HCEC 1CT (cell line): ENCODE measurements at places on chromosomes 7 and 10.

GRCh38 chr7:7212612-7213011, 30.3 kb downstream of the C1GALT1 start:
- DNase-seq = peak; percentile 34

DNA sequence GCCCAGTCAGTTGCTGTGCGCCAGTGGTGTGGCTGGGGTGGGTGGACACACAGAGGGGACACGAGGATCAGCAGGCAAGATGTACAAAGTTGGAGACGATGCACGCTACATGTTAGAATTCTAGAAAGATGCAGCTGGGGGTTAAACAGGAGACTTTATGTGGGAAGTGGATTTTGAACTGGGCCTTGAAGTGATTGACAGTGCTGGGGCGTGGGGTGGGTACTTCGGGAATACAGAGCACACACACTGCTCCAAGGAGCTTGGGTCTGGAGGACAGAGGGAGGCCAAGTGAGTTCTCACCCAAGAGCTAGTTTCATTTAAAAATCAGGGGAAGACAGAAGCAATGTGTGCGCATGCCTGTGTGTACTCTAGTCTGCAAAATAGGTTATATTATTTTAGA, 87.1 kb downstream of the CREM start:
- no peak for DNase-seq

GRCh38 chr10:85067955-85068354, 739.6 kb downstream of the CCSER2 start:
- no peak for DNase-seq

- no peak for DNase-seq
Observed at GRCh38 chr10:43904844-43905243, 256.2 kb upstream of the ZNF32 start.

GRCh38 chr7:141698247-141699015, 3.5 kb downstream of the DENND11 start:
- no peak for DNase-seq

DNA sequence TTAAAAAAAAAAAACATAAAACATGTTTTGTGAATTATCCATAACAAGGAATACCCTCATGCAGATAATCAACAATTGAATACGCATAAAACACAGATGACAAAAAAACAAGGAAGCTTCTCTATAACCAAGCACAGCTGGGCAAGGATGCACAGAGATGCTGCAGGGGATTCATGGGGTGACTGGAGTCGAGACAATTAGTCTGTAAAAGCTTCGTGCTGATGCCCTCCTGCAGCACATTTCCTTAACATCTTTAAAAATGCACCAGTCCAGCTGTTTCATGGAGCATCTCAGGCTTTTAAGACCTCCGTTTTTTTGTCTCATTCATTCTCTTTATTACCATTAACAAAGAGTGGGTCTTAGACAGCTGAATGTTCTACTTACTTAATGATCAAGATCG, 794.0 kb upstream of the C7orf33 start:
- DNase-seq = no peak

GRCh38 chr7:137120690-137121089, 222.8 kb downstream of the PTN start:
- no peak for DNase-seq

DNA sequence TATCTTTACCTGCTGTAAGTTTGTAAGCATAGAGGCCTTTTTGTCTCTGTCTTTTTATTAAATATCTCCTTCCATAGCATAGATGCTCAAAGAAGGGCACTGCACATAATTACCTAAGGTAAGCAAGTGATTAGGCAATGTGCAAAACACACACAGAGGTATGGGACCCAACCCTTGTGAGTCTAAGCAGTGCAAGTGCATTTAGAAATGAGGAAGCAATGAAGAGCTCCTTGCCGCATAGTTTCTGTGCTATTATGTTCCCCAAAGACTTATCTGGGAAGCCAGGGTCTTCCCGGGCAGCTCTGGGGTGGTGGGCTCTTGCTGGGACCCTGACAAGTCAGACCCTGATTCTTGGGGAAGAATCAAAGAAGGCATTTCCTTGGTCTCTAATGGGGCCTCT, 13.5 kb upstream of the MGAM2 start:
- DNase-seq = no peak

GRCh38 chr10:98321186-98321780, 53.3 kb upstream of the LOXL4 start:
- no peak for DNase-seq

DNA sequence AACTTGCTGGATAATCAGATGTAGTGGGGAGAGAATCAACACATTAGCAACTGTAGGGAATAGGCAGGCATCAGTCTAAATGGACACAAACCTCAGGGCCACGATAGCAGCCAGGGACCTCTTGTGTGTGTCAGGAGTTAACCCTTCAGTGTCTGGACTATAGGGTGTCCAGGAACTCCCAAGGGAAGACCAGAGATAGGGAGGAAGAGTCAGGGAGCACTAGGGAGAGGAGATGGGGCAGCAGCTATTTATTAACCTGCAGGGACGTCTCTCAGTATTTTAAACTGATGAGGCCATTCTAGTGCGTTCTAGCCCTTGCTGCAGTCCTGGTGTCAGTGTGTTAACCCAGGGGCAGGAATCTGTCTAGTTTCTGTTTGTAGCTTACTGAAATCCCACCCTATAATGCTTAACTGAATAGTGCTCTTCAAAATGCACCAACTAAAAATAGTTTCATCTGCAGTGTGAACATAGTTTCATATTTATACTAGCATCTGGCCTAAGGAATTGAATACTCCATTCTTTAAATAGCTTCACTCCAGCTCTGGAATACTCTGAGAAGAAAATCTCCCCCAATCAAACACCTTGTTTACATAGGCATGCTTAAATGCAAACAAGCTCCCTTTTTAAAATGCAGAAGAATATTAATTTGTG, 62.7 kb downstream of the ARID5B start:
- no peak for DNase-seq

GRCh38 chr7:148630078-148630477, 39.5 kb downstream of the C7orf33 start:
- no peak for DNase-seq

DNA sequence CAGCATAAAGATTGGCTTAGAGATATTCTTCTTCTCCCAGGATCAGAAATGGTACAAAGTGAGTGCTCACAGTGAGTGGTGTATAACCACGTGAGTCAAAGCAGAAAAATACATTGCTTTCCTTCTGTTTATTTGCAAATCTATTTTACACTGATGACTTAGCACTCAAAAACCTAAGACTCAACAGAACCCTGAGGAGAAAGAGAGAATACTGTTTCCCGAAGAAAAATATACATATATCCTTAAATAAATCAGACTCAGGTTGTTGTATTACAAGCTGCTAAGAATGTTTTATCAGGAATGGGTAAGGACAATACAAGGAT, 48.7 kb downstream of the ODAD2 start:
- no peak for DNase-seq

- no peak for DNase-seq
Observed at GRCh38 chr10:44635176-44635575, 250.3 kb upstream of the CXCL12 start.

- no peak for DNase-seq
Observed at GRCh38 chr10:45809837-45810236, 37.5 kb downstream of the AGAP4 start.

DNA sequence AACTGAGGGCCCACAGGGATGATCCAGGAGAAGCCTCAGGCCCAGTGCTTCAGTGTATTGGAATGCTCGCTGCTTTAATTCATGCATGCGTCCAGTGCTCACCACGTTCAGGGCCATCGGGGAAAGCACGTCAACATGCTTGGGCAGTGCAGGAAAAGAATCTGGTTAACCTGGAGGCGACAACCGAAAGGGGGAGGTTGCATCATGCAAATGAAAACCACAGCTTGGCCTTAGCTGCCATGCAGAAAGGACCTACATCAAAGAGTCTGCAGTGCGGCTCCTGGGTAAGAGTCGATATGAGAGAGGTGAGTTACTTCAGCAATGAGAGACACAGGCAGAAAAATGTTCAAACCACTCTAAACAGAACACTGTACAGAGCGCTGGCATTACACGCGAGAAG, 440.1 kb downstream of the KCNMA1 start:
- no peak for DNase-seq

DNA sequence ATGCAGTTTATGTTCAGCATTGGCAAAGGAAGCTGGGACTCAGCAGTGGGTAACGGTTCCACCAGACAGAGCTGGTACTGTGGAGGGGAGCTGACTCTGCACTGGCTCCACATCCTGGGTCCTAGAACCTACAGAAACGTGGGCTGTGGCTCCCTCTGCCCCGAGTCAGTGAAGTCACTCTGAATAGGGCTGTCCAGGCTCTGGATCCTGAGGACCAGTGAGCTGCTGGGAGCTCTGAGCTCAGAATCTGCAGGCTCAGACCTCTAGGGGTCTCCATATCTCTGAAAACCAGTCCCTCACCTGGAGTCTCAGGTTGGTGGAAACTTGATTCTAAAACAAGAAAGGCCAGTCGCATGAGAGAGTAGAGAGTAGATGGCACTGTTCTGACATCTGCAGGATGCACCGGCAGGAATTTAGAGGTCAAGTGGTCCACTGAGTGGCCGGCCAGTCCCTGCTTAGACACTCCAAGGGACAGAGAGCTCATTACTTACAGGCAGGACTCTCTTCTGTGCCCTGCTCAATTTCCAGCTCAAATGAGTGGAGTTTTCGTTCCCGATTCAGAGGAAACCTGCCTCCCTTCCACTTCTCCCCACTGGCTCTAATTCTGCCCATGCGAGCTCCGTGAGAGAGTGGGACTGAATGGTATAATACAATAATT, 18.6 kb downstream of the NPFFR1 start:
- peak; percentile 11 for DNase-seq

GRCh38 chr10:44969854-44970253, 8.8 kb downstream of the DEPP1 start:
- DNase-seq = no peak

GRCh38 chr10:114648368-114648767, 9.7 kb downstream of the ABLIM1 start:
- no peak for DNase-seq

- no peak for DNase-seq
Observed at GRCh38 chr7:110921595-110922151, 169.3 kb upstream of the LRRN3 start.

DNA sequence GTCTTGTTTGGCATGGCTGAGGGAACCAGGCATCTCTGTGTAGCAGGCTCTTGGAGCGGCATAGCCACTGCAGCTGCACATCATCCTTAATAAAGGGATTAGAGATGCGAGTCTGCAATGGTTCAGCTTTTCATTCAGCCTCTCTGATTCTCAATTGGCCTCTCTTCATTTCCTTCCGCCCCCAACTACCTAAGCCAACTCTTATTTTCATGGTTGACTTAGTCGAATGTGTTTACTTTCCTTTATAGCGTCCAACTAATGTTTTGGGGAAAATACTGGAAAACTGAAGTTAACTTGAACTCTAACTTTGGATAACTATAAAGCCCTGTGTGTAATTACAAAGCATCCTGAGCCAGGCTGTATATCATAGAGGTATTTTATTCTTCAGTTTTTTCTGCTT, 202.2 kb upstream of the KIAA1217 start:
- DNase-seq = no peak

- no peak for DNase-seq
Observed at GRCh38 chr10:22158426-22158825, 59.4 kb downstream of the EBLN1 start.

DNA sequence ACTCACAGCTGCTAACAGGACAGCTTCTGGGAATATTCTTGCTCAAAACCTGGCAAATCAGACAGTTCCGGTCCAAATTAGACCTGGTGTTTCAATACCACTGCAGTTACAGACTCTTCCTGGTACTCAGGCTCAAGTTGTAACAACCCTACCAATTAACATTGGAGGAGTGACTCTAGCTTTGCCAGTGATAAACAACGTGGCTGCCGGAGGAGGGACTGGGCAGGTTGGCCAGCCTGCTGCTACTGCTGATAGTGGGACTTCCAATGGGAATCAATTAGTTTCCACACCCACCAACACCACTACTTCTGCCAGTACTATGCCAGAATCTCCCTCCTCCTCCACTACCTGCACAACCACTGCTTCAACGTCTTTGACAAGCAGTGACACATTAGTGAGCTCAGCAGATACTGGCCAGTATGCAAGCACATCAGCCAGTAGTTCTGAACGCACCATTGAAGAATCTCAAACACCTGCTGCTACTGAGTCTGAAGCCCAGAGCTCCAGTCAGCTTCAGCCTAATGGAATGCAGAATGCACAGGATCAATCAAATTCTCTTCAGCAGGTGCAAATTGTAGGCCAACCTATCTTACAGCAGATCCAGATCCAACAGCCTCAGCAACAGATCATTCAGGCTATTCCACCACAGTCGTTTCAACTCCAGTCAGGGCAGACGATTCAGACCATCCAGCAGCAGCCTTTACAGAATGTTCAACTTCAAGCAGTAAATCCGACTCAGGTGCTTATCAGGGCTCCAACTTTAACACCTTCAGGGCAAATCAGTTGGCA, 2.1 kb downstream of the SP4 start:
- no peak for DNase-seq

GRCh38 chr7:44463169-44463808, 27.2 kb downstream of the NUDCD3 start:
- DNase-seq = peak; percentile 27

DNA sequence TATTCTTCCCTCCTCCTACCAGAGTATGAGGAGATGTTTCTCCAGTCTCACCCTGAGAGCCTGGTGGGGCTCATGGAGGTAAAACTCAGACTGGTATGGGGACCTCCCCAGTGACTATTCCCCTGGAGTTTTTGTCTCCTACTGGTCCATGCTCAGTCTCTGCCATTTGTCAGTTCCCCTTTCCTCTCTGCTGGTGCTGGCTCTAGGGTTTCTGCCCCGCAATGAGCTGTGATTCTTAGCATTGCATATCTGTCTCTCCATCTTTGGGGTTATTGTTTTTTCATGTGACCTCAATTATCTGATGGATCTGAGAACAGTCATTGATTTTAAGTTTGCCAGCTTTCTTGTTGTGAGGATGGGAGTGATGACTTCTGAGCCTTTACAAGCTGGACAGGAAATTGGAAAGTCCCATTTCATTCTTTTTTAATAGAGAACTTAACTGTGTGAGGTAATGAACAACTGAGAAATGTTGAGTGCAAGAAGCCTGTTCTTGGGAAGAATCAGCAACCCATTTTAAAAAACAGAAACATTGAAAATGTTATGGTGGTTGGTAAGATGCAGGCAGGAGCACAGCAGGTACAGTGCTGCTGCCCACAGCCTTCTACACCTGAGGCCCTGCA, 26.9 kb downstream of the NACAD start:
- DNase-seq = no peak

- no peak for DNase-seq
Observed at GRCh38 chr7:158453663-158454062, 134.0 kb downstream of the PTPRN2 start.

DNA sequence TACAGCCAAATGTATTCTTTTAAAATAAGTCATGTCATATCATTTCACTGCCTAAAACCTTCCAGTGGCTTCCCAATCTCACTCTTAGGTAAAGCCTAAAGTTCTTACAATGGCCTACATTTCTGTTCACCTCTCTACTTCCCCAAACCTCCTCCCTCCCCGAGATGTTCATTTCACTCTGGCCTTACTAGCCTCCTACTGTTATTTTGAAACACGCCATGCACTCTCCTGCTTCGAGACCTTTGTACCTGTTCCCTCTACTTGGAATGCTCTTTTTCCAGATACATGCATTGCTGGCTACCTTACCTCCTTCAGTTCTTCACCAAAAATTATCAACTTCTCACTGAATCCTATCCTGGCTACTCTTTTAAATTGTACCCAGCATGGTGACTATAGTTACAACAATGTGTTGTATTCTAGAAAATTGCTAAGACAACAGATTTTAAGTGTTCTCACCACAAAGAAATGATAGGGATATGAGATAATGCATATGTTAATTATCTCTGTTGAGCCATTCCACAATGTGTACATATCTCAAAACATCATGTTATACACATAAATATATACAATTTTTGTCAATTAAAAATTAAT, 50.6 kb upstream of the STRIP2 start:
- DNase-seq = no peak
